H9 (cell line): ENCODE measurements at places on chromosomes 3 and 15. TPM values are rescaled to one million over a fixed set of nuclear protein-coding genes. Genes with fewer than 3 reads are reported as not detected.

GRCh38 chr3:177852001-177852807 is 654.9 kb upstream of the TBL1XR1 start:
- no peaks in the 10 kb centered on the region for H3K27me3 ChIP-seq
- H3K4me1 ChIP-seq = no peaks in the 10 kb centered on the region
- H3K4me3 ChIP-seq = no peak overlapping the region
- H3K27ac ChIP-seq = no peak overlapping the region
- DNase-seq = no peak

DNA sequence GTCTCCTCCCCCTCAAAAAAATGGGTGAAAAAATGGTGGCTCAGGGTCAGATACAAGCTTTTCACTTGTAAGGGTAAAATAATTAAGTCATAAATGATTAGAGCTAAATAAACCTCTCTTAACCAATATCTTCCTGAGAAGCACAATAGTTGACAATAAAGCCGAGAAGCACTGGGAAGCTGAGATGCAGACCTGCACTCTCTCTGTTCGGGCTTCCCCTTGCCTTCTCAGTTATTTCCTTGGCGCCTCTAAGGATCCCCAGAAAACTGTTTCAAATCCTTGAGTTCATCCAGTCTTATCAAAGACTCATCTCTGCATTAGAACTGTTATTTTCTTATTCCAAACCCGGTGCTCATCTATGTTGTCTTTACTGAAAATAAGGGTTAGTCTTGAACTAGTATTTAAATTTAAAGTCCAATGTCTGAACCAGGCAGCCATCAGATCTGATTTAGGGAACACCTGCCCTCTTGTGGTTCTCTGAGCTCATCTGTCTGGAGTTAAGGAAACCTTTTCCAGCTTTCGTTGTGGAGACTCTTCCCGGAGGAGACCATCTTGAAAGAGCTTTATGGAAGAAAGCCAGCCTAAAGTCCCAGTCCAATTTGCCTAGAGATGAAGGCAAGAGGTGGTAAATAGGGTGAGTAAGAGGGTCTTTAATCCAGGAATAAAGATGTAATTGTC is 256.4 kb upstream of the MCTP2 start:
- no peaks in the 10 kb centered on the region for H3K4me1 ChIP-seq
- DNase-seq = peak; percentile 41
- no peaks in the 10 kb centered on the region for H3K36me3 ChIP-seq
- no peak overlapping the region; the same call in 2 of the 3 replicates for H3K4me3 ChIP-seq

GRCh38 chr15:34239151-34239808 is 14.5 kb downstream of the EMC4 start:
- H3K4me1 ChIP-seq = peaks cover 3% of the 10 kb centered on the region; the same call in 1 of the 2 replicates
- no peaks in the 10 kb centered on the region for H3K27me3 ChIP-seq
- H3K36me3 ChIP-seq = peaks cover 12% of the 10 kb centered on the region; the same call in 1 of the 2 replicates
- no peak overlapping the region for H3K4me3 ChIP-seq
- H3K27ac ChIP-seq = no peak overlapping the region

GRCh38 chr3:174810254-174810653 is 48.9 kb upstream of the NAALADL2 start:
- H3K4me3 ChIP-seq = no peak overlapping the region
- H3K36me3 ChIP-seq = no peaks in the 10 kb centered on the region
- no peak for DNase-seq
- no peaks in the 10 kb centered on the region for H3K4me1 ChIP-seq

GRCh38 chr3:134622806-134623365 is 27.9 kb downstream of the KY start:
- DNase-seq = peak; percentile 12
- no peaks in the 10 kb centered on the region for H3K36me3 ChIP-seq
- H3K4me3 ChIP-seq = no peak overlapping the region
- H3K27ac ChIP-seq = no peak overlapping the region

GRCh38 chr3:151268267-151269235 is 9.8 kb downstream of the P2RY14 start:
- no peaks in the 10 kb centered on the region for H3K27me3 ChIP-seq
- H3K27ac ChIP-seq = no peak overlapping the region
- peaks cover 2% of the 10 kb centered on the region; the same call in 1 of the 2 replicates for H3K4me1 ChIP-seq
- DNase-seq = no peak
- no peak overlapping the region for H3K4me3 ChIP-seq

DNA sequence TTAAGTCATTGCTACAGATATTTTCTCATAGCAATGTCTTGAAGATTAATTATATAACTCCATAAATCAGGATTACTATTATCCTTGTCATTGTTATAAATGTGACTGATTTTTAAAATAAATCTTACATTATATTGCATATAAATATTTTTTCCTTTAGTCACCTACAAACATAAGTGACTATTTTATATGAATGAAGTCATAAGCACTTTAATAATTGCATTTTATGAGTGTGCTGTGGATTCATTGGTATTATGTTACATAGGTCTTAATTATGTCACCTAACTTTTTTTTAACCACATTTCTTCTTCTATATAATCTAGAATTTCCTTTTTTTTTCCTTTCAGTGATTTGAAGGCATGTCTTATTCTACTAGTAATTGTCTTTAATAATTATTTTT is 1191.2 kb downstream of the NSUN3 start:
- DNase-seq = no peak
- no peaks in the 10 kb centered on the region; the same call in 1 of the 3 replicates for H3K36me3 ChIP-seq
- no peak overlapping the region for H3K27ac ChIP-seq
- H3K4me1 ChIP-seq = no peaks in the 10 kb centered on the region
- H3K27me3 ChIP-seq = no peaks in the 10 kb centered on the region

DNA sequence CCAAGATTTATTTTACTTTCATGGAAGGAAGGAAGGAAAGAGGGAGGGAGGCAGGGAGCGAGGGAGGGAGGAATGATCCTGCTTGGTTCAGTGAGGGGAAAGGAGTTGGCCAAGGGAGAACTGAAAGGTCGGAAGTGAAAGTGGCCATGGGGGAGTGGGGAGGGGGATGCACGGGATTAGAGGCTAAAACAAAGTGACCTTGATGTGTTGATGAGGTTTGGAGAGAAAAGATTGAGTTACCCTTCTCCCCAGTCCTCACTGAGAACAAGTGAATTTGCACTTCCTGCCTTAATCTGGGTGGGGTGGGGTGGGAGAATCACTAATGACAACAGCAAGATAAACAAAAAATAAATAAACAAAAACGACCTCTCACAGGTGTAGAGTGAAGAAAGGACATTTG is 212.0 kb upstream of the TLE3 start:
- no peaks in the 10 kb centered on the region for H3K27me3 ChIP-seq
- peaks cover 6% of the 10 kb centered on the region; the same call in 1 of the 2 replicates for H3K4me1 ChIP-seq
- H3K4me3 ChIP-seq = no peak overlapping the region
- H3K36me3 ChIP-seq = no peaks in the 10 kb centered on the region; the same call in 2 of the 3 replicates
- no peak overlapping the region for H3K27ac ChIP-seq

DNA sequence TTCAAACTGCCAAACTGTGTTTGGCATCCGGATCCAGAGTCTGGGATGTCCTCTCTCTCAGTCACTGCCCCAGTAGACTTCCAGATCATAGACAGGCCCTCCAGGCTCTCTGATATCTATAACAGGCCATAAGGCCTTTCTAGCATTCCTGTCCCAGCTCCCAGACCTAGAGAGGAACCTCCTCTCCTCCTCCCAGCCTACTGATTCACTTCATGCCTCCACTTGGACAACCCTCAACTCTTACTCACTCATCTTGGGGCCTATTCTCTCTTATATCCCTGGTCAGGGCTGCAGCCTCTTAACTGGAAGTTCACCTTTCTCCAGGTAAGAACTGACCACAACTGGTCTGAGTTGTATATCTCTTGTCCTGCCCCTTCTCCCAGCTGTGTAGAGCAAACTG is 253.7 kb upstream of the TRIM42 start:
- no peak overlapping the region for H3K4me3 ChIP-seq
- DNase-seq = no peak
- H3K27ac ChIP-seq = no peak overlapping the region
- no peaks in the 10 kb centered on the region for H3K27me3 ChIP-seq

DNA sequence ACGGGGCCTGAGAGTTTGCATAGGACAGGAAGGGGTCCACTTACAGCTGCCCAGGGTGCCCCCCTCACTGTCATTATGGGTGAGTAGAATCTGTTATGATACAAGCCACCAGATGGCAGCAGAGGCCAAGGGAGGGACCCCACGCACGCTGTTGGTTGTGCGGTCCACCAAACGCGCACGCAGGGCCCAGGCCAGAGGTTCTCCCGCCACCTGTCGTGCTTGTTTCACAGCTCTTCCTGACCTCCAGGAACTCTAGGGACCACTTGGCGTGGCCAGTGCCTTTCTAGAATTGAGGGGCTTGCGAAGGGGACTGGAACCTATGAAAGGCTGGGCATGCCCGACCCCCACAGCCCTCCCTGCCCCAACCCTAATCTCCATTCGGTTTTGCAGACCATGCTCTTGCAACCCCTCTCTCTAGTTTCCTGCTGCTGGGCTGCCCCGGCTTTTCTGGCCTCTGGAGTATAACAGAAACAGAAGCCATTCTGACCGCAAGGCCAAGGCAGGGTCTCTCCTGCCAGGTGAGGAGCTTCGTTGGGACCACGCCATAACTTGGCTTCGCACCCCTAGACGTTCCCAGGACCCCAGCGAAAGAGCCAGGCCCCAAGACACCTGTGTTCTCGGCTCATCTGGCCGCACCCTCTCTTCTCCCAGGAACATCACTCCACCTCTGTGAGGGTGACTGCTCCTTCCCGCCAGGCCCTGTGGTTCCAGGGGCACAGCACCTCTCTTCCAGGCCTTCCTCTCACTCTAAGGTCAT is 46.0 kb downstream of the ALDH1L1 start:
- H3K4me1 ChIP-seq = peaks cover 3% of the 10 kb centered on the region; the same call in 1 of the 2 replicates
- peak; percentile 79 for DNase-seq
- H3K27ac ChIP-seq = no peak overlapping the region

DNA sequence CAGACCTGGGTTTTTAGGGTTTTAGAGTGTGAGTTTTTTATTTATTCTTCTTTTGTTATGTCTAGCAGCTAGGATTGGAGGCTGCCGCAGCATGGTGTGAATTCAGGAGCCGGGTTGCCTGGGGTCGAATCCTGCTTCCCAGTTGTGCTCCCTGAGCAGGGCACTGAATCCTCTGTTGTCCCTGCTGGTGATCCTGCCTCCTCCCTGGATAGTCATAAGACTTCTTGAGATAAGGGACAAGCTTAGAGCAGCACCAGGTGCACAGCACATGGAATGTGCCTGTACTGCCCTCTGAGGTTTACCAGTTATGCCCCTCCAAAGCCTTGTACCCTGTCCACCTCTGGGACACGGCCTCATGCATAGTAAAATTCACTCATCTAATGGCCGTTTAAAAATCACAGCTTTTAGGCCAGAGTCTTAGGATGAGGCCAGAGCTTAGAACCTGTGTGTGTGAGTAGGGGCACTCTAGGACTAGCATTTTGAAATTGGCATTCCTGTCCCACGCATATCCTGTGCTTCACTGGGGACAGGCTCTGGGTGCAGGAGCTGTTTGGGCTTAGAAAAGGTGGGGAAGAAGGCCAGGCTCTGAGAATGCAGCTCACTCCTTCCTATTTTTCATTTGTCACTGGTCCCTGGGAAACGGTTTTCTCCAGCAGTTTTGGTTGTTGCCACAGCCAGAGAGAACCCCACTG is 47.7 kb downstream of the CHCHD6 start:
- peak; percentile 50 for DNase-seq
- peak overlapping the region; percentile 43; the same call in 1 of the 3 replicates for H3K4me3 ChIP-seq
- H3K36me3 ChIP-seq = peaks cover 8% of the 10 kb centered on the region; the same call in 1 of the 2 replicates
- peaks cover 5% of the 10 kb centered on the region; the same call in 1 of the 2 replicates for H3K4me1 ChIP-seq

- H3K4me3 ChIP-seq = no peak overlapping the region
- no peak overlapping the region for H3K27ac ChIP-seq
- no peaks in the 10 kb centered on the region for H3K36me3 ChIP-seq
- H3K27me3 ChIP-seq = no peaks in the 10 kb centered on the region
Measured at GRCh38 chr3:160801386-160802118, 45.5 kb downstream of the PPM1L start.

DNA sequence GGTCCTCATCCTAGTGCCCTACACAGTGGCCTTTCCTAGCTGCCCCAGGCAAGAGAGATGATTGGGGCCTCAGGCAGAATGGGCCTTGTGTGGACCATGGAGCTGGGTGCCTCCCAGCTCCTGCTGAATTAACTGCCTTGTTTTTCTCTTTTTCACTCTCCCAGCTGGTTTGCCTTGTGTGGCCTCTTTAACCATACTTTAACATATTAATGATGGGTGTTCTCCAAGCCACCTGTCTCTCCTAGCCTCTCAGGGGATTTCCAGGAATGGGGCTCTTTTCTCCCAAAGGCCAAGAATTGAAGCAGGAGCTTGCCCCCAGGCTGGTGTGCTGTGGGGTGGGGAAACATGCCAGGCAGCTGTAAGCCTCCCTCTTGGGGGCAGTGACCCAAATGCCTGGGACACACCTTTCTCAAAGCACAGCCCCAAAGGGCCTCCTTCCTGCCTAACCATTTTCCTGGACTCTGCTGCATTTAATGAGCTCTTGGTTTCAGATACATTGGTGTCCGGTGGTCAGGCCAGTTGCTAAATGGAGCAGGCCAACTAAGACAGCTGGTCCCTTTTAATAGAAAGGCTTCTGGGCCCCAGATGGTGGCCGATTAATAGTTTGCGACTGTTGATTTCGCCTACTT is 5.6 kb downstream of the ALPK3 start:
- H3K27ac ChIP-seq = no peak overlapping the region
- H3K27me3 ChIP-seq = no peaks in the 10 kb centered on the region
- peaks cover 2% of the 10 kb centered on the region; the same call in 1 of the 2 replicates for H3K4me1 ChIP-seq

DNA sequence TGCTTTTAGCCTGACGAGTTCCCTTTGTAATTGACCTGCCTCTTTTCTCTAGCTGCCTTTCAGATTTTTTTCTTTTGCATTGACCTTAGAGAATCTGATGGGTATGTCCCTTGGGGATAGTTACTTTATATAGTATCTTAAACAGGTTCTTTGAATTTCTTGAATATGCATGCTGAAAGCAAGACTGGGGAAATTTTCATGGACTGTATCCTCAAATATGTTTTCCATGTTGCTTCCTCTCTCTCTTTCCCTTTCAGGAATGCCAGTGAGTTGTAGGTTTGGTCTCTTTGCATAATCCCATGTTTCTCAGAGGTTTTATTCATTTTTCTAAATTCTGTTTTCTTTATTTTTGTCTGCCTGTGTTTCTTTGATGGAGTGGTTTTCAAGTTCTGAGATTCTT is 81.8 kb upstream of the CPNE4 start:
- DNase-seq = no peak
- no peaks in the 10 kb centered on the region for H3K36me3 ChIP-seq
- H3K27ac ChIP-seq = no peak overlapping the region
- H3K27me3 ChIP-seq = no peaks in the 10 kb centered on the region
- no peaks in the 10 kb centered on the region for H3K4me1 ChIP-seq
- no peak overlapping the region for H3K4me3 ChIP-seq

DNA sequence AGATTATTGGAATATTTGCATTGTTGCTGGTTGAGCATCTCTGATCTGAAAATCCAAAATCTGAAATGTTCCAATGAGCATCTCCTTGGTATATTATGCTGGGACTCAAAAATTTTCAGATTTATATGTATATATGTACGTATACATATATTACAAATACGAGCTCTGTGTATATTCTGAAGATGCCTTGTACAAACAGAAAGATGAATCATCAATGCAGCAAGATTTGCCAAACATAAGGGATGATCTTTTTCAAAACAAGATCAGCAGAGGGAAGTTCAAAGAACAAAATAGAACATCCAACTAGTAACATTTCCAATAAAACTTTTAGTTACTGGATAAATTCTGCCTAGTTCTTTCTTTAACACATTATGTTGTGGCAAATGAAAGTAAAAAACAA is 42.5 kb downstream of the HERC1 start:
- no peak for DNase-seq
- H3K27me3 ChIP-seq = no peaks in the 10 kb centered on the region
- H3K4me3 ChIP-seq = no peak overlapping the region
- H3K27ac ChIP-seq = no peak overlapping the region
- H3K4me1 ChIP-seq = peaks cover 3% of the 10 kb centered on the region; the same call in 1 of the 2 replicates

TTLL13 gene
- total RNA-seq = not detected in 2 replicates

SYNPR gene
- 0.17 and 0.64 TPM in 2 replicates for total RNA-seq

TWF2 gene
- 44.8 and 50.9 TPM in 2 replicates for total RNA-seq

STAB1 gene
- total RNA-seq = 0.90 and 1.5 TPM in 2 replicates

ITIH3 gene
- total RNA-seq = not detected in 2 replicates

CHL1 gene
- 0.04 TPM in 1 of 2 replicates, not detected in the other for total RNA-seq

PODXL2 gene
- 24.6 and 24.8 TPM in 2 replicates for total RNA-seq
